ENCODE measurements at places on chromosomes 5 and 9.

DNA sequence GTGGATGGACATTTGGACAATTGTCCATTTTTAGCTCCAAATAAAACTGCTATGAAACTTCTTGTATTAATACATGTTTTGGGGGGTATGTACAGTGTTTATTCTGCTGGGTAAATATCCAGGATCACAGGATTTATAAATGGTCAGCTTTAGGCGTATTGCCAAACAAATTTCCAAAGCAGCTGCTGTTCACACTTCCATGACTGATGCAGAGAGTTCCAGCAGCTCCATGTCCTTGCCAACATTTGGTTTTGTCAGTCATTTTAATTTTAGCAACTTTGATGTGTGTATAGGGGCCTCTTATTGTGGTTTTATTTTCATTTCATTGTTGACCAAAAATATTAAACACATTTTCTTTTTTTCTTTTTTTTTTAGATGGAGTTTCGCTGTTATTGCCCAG, 9.8 kb upstream of the SUSD1 start:
- DNase-seq: no peak

- no peak for DNase-seq
These were observed 124.8 kb upstream of the IRX4 start for GRCh38 chr5:2007496-2007877.

DNA sequence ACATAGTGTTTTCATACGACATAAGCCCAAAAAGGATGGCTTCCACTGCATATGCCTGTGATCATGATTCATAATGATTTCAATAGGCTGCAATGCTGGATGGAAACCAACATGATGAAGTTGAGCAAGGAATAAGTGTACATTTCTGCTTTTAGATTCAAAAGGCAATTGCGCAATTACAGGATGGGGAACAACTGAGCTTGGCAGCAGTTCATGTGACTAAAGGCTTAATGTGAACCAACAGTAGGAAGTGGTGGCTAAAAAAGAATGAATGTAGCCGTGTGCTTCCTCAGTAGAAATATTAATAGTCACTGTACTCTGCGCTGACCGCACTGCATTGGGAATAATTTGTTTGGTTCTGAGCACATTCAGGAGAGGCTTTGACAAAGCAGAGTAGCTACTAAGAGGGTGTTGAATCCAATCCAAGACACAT, 51.2 kb downstream of the SLC1A3 start:
- no peak for DNase-seq

GRCh38 chr9:37191403-37192089, 71.2 kb downstream of the ZCCHC7 start:
- no peak for DNase-seq

DNA sequence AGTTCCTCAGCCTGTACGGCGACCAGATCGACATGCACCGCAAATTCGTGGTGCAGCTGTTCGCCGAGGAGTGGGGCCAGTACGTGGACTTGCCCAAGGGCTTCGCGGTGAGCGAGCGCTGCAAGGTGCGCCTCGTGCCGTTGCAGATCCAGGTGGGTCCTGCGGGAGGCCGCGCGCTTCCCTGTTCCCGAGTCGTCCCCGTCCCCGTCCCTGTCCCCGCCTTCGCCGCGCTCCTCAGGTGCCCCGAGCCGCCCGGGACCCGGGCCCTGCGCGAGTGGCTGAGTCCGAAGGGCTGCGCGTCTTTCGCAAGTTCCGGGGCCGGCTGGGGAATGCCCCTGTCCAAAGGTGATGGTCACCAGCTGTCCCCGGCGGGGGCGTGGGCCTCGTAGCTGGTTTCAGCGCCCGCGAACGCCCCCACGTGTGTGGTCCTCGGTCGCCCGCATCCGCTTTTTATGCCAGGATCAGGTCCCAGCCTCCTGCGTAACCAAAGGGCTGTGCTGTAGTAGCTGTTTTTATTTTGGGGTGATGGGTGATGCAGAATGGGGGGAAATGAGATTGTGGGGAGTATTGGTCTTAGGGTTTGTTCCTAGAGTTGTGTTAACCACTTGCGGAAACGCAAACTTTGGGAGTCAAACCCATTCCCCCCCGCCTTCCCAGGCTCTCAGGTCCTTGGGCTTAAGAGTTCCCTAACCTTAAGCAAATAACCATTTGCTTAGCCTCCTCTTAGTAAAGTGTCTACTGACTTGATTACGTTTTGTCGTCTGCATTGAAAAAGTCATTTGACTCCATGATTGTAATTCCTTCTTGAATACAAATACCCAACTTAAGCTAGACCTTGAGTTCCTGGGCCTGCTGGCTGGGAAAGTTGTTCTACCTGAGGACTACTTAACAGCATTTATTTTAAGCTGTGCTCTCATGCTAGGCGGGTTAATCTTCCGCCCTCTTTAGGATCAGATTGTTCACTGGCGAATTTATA, 663 bp downstream of the ISOC1 start:
- DNase-seq: peak; percentile 12

DNA sequence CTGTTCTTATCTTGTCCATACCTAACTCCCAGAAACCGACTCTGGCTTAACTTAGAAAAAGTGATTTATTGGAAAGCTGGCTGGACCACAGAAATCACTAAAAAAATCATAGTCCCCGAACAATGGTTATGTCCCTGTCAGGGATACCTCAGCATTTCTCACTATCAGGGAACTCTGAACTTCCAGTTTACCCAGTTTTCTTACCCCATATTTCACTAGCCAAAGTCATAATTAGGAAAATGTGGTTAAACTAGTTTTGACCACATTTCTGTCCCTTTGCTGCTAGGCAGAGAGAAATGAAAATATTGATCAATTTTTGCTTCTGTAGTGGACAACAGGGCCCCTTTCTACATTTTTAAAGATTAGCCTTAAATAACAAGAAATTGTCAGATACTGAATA, 38.2 kb downstream of the ST8SIA4 start:
- DNase-seq: no peak

GRCh38 chr5:31701642-31702299, 62.8 kb downstream of the PDZD2 start:
- DNase-seq: no peak

- DNase-seq: no peak
These were observed 35.5 kb upstream of the B4GALT1 start for GRCh38 chr9:33202552-33203201.

GRCh38 chr5:56659971-56660370, 155.4 kb upstream of the MAP3K1 start:
- no peak for DNase-seq

GRCh38 chr5:81778642-81779041, 27.7 kb upstream of the SSBP2 start:
- no peak for DNase-seq

DNA sequence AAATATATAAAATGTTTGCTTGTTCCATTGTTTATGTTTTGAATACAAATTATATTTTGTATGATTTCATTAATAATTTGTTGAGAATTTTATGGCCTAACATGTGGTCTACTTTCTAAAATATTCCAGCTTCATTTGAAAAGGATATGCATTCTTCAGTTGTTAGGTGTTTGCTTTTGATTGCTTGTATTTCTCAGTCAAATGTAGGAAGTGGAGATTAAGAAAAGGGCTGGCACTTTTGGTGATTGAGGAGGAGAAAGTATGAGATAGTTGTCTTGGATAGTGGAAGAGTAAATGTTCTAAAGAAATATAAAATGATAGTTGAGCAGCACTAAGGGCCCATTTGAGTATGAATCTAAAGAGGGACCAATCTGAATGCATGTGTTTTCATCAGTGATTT, 23.1 kb downstream of the JAK2 start:
- no peak for DNase-seq

DNA sequence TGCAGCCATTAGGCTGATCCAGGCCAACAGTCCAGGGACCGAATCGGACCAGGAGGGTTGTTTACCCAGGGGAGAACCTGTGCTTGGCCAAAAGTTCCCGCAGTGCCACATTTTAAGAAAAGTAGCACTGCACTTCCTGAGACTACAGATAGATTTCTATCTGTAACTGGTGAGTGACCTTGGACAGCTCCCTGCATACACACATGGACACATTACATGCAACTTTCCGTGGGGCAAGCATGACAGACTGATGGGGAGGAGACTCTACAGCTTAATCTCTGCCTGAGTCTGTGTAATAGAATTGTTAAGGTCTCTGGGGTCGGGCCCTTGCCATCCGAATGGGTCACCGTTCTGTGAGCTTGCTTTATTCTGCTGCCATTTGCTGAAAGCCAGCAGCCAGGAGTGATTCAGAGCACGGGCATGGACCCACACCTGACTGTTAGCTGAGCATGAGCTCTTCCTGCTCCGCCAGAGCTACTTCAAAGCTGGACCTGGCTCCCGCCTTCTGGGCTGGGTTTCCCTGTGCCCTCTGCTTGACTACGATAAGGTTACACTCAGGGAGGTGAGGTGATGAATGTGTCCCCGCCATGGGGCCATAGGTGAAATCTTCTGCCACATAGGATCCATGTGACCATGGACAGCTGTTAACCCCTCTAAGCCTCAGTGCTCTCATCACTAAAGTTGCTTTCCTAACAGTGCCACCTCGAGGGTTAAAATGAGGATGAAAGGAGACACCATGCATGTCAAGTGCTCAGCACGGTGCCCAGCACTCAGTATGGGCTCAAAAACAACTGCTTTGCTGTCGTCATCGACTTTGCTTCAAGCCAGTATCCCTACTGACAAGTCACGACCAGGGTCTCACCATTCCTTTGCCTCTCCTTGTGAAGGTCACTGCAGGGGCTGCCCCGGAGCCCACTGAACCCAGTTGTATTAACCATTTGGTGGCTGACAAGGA, 200.0 kb downstream of the MELK start:
- peak; percentile 41 for DNase-seq

DNA sequence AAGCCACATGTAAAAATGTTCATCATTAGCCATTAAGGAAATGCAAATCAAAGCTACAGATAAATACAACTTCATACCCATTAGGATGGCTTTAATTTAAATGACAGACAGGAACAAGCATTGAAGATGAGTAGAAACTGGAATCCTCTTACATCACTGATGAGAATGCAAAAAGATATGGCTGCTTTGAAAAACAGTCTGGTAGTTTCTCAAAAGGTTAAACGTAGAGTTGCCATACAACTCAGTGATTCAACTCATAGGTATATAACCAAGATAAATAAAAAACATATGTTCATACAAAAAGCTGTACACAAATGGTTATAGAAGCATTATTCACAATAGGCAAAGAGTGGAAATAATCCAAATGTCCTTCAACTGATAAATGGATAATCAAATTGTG, 228.8 kb upstream of the ZNF462 start:
- no peak for DNase-seq

- DNase-seq: no peak
These were observed 180.4 kb upstream of the DAB2 start for GRCh38 chr5:39605145-39605544.
